ENCODE measurements at places on chromosomes 16 and 17.

DNA sequence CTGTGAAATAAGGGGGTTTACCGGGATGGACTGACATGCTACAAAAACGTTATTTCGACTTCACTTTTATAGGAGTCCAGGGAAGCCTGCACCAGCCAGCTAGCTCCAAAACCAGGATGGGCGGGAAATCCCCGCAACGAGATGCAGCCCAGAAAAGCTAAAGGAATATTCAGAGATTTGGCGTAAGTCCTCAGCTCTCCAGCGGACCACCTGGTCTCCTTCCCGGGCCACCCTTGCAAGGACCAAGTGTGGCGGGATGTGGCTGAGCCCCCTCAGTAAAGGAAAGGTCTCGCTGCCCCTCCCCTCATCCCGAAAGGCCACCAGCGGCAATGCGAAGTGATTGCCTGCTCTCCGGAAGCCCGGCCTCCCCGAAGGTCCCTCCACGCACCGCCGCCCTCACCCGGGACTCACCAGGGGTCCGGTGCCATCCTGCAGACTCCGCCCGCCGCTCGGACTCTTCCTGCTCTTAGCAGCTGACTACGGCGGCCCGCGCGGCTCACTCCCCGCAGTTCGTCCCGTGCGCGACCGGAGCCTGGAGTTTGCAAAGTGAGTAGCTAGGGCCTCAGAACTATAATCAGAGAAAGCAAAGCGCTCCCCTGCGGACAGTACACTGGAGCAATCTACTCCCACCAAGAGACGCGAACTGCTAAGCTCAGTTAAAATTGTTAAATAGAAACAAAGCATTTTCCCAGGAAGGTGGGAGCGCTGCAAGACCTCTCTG is at the start of gene STX8:
TSS of gene STX8 (minus strand) at position 440 of the 721 bp plus-strand sequence. CDS start at position 428, 12 bp downstream.
- DNase-seq, result peak; percentile 61

DNA sequence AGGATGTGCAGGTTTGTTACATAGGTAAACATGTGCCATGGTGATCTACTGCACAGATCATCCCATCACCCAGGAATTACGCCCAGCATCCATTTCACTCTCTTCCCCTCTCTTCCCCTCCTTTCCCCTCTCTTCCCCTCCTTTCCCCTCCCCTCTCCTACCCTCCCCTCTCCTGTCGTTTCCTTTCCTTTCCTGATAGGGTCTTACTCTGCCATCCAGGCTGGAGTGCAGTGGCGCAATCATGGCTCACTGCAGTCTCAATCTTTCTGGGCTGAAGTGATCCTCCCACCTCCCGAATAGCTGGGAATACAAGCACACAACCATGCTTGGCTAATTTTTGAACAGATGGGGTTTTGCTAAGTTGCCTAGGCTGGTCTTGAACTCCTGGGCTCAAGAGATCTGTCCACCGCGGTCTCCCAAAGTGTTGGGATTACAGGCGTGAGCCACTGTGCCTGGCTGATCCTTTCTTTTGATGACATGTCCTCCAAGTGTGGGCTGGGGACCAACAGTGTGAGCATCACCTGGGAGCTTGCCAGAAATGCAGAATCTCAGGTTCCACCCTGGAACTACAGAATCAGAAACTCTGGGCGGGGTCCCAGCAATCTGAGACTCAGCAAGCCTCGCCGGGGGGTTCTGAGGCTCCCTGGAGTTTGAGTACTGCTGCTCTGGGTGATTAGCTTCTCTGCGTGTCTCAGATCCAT is 10.8 kb downstream of the ATP2C2 start:
- no peak for DNase-seq

- DNase-seq, result no peak
These were observed 29.5 kb upstream of the MSI2 start for GRCh38 chr17:57226793-57227192.

DNA sequence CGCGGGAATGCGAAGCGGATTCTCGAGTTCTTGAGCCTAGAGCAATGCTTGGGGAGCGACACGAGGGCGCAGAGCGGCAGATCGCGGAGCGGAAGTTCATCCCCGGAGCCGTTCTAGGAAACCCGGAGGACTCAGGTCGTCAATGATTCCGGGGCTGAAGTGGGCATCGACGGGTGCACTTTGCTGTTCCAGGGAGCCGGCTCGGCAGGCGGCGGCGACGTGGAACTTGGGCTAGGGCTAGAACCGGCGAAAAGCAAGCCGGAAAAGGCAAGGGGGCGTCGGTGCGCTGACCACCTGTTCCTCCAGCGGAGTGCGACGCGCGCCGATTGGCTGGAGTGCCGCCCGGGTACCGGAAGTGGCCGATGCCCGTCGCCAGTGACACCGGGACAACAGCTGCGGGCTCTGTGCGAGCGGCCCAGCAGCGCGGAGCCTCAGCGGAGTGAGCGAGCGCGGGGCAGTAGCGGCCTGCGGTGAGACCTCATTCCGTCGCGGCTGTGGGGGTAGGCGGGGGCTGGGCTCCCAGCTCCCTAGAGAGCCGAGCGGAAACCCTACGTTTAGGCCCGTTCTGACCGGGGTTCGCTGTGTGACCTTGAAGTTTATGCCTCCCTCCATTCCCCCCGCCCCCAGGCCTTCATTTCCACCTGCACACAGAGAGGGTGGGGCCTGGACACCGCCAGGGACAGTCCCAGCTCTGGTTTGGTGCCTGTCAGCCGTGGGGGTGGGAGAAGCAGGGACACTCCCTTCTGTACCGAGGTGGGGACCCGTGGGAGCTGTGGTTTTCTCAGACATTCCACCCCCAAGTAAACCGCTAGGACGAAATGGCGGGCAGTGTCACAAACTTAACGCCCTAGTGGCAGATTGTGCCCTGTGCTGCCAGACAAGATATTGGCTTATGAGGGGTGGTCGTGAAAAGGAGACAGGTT is at the start of gene ZFP3:
TSS of gene ZFP3 (plus strand) at position 362 of the 923 bp plus-strand sequence. CDS start 13,038 bp downstream, outside the sequence.
- peak; percentile 54 for DNase-seq

- DNase-seq, result no peak
These were observed 57.2 kb downstream of the LDHD start for GRCh38 chr16:75059411-75059810.

GRCh38 chr16:31455601-31456314 is 3.5 kb upstream of the ARMC5 start:
- no peak for DNase-seq
